Activated naive CD8-positive, alpha-beta T cell treated with anti-CD3 and anti-CD28 coated beads for 36 hours (primary cell): ENCODE measurements at places on chromosomes 3 and 15. TPM values are rescaled to one million over a fixed set of nuclear protein-coding genes. Genes with fewer than 3 reads are reported as not detected.

ZNF774 gene
- total RNA-seq, result 0.82 TPM

EAF2 gene
- total RNA-seq, result 15.0 TPM

DNA sequence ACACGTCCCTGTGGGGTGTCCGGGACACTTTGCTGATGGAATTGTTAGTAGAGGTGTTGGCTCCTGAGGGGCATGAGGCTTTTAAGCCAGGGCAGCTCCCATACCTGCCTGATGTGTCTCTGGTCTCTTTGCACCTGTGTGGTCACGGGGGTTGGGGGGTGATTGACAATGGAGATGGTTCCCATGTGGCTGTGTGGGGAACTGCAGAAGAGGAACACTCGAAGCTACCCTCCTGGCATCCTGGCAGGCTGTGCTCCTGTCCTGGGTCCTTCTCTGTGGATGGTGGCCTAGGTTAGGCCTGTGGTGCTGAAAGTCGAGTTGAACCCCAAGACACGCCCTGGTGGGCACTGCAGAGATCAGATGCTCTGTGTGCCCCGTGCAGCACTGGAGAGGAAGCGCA lies 73.4 kb downstream of the HMCES start:
- no peak overlapping the region for H3K4me3 ChIP-seq
- DNase-seq, result no peak
- no peak overlapping the region for H3K27ac ChIP-seq

GRCh38 chr3:152405915-152406802 lies 137.4 kb downstream of the MBNL1 start:
- DNase-seq, result no peak
- peaks cover 69% of the 10 kb centered on the region for H3K4me1 ChIP-seq
- no peaks in the 10 kb centered on the region for H3K27me3 ChIP-seq
- H3K27ac ChIP-seq, result peak overlapping the region; percentile 49

KBTBD13 gene
- total RNA-seq, result not detected

- H3K27me3 ChIP-seq, result no peaks in the 10 kb centered on the region
- H3K4me3 ChIP-seq, result no peak overlapping the region
- no peaks in the 10 kb centered on the region for H3K36me3 ChIP-seq
Measured at GRCh38 chr3:144770915-144771351, 799.3 kb downstream of the DIPK2A start.

DNA sequence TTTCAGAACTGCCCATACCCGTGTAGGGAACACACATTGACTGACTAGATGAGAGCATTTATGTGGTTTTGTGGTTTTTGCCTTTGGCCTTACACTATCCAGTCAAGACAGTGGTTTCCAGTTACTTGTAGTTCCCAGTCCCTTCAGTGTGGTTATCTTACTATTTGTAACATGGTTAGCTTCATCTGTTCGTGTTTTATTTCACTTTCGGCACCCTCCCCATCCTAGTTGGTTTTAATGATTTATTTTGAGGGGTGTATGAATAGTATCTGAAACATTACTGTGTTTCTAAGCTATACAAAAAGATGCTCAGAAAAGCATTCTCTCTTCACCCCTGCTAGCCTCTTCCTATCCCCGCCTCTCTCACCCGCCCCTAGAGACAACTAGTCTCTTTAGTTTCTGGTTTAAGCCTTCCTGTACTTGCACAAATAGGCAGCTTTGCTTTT lies 14.1 kb downstream of the LYSMD4 start:
- peak overlapping the region; percentile 84 for H3K27ac ChIP-seq
- no peak overlapping the region for H3K4me3 ChIP-seq
- peaks cover 24% of the 10 kb centered on the region for H3K36me3 ChIP-seq
- no peak for DNase-seq
- no peaks in the 10 kb centered on the region for H3K27me3 ChIP-seq

EFHB gene
- 0.50 TPM for total RNA-seq

- no peaks in the 10 kb centered on the region for H3K27me3 ChIP-seq
- no peak overlapping the region for H3K4me3 ChIP-seq
- DNase-seq, result no peak
Measured at GRCh38 chr3:117137065-117137464, 427.5 kb downstream of the TUSC7 start.

GRCh38 chr15:96352604-96353405 lies 22.3 kb downstream of the NR2F2 start:
- no peaks in the 10 kb centered on the region for H3K36me3 ChIP-seq
- DNase-seq, result no peak
- peaks cover 15% of the 10 kb centered on the region for H3K4me1 ChIP-seq

DNA sequence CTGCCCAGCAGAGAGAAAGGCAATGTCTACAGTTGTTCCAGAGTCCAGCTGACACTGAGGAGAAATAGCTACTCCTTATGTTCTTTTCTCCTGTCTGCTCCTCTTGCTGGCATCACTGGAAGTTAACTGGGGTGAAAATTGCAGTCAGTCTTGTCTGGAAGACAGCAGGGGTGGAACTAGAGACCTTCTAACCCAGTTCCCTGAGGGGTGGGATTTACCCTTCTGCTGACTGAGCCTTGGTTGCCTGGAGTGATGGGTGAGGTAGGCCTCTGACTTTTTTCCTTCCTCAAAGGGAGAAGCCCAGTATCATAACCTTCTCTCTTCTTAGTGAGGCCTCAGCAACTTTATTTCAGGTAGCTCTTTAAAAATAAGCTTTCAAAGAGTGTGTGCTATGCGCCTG lies 16.2 kb downstream of the ZNF609 start:
- H3K36me3 ChIP-seq, result peaks cover 20% of the 10 kb centered on the region
- DNase-seq, result no peak
- H3K27me3 ChIP-seq, result no peaks in the 10 kb centered on the region
- peak overlapping the region; percentile 6 for H3K27ac ChIP-seq

DNA sequence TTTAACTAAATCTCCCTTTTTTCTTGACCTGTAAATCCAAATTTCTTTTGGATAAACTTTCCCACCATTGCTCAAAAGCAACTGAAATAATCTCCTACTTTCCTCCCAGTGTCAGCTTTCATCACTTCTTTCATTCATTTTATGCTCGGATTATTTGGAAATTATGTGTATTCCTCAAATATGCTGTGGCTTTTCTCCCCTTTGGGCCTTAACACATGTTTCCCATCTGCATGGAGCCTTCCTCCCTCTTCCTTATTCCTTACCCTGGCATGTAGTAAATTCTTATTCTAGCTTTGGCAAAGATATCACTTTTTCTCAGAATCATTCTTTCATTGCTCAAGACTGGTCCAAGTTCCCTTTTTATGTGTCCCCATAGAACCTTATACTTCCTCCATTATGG lies 41.8 kb upstream of the TUSC7 start:
- no peak for DNase-seq
- no peak overlapping the region for H3K27ac ChIP-seq
- H3K4me1 ChIP-seq, result no peaks in the 10 kb centered on the region
- H3K4me3 ChIP-seq, result no peak overlapping the region

- H3K27me3 ChIP-seq, result peaks cover 6% of the 10 kb centered on the region
- DNase-seq, result no peak
- H3K27ac ChIP-seq, result no peak overlapping the region
- H3K4me3 ChIP-seq, result no peak overlapping the region
- no peaks in the 10 kb centered on the region for H3K4me1 ChIP-seq
Measured at GRCh38 chr3:123834631-123835030, 49.5 kb downstream of the MYLK start.

GNB5 gene
- 14.5 TPM for total RNA-seq

LSAMP gene
- total RNA-seq, result not detected

GOLGA6L9 gene
- 1.8 TPM for total RNA-seq

DNA sequence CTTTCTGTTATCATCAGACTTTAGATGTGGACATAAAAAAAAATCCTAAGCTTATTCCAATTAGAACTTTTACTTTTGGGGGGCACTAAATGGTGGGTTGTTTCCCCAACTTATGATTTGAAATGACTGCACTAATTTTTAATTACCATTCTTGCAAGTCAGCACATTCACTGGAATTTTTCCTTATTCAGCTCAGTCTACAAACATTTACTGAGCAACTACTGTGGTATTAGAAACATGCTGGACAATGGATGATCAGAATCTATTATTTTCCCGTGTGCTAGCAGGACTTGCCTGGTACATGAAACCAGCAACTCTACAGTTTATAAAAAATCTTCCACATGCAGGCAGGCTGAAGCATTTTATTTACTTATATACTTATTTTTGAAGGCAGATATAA lies 273.6 kb downstream of the FOXP1 start:
- no peak overlapping the region for H3K4me3 ChIP-seq
- H3K4me1 ChIP-seq, result peaks cover 67% of the 10 kb centered on the region
- no peaks in the 10 kb centered on the region for H3K27me3 ChIP-seq
- no peak for DNase-seq
- peaks cover 28% of the 10 kb centered on the region for H3K36me3 ChIP-seq

DNA sequence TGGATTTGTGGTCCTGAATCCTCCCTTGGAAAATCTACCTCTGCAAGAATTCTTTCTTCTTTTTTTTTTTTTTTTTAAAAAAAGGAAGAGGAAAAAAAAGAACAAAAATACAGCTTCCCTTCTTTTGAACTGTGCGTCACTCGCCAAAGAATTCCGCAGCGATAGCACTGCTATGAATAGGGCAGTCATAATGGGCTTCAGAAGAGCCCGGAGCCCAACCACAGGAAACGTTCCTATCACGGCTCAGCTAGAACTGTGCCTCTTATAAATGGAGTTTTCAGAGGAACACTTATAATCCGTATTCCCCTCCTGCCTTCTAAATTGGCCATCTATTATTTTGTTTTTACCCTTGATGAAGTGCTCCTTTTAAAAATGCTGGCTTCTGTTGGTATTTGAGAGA lies 227.7 kb downstream of the ADAMTS17 start:
- DNase-seq, result no peak
- peaks cover 42% of the 10 kb centered on the region for H3K4me1 ChIP-seq
- H3K36me3 ChIP-seq, result peaks cover 4% of the 10 kb centered on the region
- no peaks in the 10 kb centered on the region for H3K27me3 ChIP-seq

STAC gene
- total RNA-seq, result not detected

DNA sequence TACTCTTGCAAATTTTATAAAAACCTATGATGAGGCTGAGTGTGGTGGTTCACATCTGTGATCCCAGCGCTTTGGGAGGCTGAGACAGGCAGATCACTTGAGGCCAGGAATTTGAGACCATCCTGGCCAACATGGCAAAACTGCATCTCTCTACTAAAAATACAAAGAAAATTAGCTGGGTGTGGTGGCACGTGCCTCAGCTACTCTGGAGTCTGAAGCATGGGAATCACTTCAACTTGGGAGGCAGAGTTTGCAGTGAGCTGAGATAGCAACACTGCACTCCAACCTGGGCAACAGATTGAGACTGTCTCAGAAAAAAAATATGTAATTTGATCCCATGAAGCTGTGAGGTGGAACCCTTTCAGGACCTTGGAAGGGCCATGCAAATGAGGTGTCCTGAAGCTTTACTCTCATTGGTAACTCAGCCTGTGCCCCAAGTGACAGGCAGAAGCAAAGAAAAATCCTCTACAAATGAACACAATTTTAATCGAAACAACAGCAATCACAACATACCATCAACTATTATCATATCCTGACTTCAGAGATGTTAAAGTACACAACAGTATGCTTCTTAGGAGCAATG lies 84.6 kb upstream of the CDV3 start:
- peaks cover 56% of the 10 kb centered on the region for H3K4me1 ChIP-seq
- H3K36me3 ChIP-seq, result peaks cover 4% of the 10 kb centered on the region
- H3K27me3 ChIP-seq, result no peaks in the 10 kb centered on the region
- no peak overlapping the region for H3K27ac ChIP-seq
- H3K4me3 ChIP-seq, result no peak overlapping the region
- no peak for DNase-seq

ROPN1 gene
- not detected for total RNA-seq

- no peaks in the 10 kb centered on the region for H3K36me3 ChIP-seq
- H3K4me1 ChIP-seq, result no peaks in the 10 kb centered on the region
- H3K27ac ChIP-seq, result no peak overlapping the region
- no peak for DNase-seq
Measured at GRCh38 chr3:170707899-170708298, 122.0 kb upstream of the SLC7A14 start.

TOMM70 gene
- 70.8 TPM for total RNA-seq

GRCh38 chr3:42562047-42562907 lies 19.5 kb downstream of the SEC22C start:
- no peak overlapping the region for H3K27ac ChIP-seq
- DNase-seq, result no peak
- no peaks in the 10 kb centered on the region for H3K27me3 ChIP-seq
- H3K4me3 ChIP-seq, result no peak overlapping the region
- H3K4me1 ChIP-seq, result peaks cover 3% of the 10 kb centered on the region
- H3K36me3 ChIP-seq, result peaks cover 15% of the 10 kb centered on the region

DNA sequence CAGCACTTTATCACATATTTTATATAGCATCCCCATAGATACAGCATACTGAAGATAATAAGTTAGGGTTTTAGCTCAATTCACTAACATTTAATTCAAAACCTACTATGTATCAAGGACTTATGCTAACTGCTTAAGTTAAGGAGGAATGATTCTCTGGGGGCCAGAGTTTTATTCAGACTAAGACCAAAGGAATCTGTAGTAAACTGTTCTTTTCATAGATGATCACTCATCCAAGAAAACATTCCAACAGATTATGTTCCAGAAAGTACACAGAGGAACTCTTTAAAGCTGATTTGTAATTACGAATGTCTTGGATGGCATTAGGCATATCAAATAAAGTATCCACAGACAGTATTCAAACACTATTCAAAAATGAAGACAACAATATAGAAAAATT lies 226.4 kb downstream of the SCAPER start:
- H3K4me3 ChIP-seq, result no peak overlapping the region
- H3K4me1 ChIP-seq, result no peaks in the 10 kb centered on the region
- H3K27me3 ChIP-seq, result no peaks in the 10 kb centered on the region
- peaks cover 14% of the 10 kb centered on the region for H3K36me3 ChIP-seq
- no peak for DNase-seq

CFAP100 gene
- not detected for total RNA-seq

DNA sequence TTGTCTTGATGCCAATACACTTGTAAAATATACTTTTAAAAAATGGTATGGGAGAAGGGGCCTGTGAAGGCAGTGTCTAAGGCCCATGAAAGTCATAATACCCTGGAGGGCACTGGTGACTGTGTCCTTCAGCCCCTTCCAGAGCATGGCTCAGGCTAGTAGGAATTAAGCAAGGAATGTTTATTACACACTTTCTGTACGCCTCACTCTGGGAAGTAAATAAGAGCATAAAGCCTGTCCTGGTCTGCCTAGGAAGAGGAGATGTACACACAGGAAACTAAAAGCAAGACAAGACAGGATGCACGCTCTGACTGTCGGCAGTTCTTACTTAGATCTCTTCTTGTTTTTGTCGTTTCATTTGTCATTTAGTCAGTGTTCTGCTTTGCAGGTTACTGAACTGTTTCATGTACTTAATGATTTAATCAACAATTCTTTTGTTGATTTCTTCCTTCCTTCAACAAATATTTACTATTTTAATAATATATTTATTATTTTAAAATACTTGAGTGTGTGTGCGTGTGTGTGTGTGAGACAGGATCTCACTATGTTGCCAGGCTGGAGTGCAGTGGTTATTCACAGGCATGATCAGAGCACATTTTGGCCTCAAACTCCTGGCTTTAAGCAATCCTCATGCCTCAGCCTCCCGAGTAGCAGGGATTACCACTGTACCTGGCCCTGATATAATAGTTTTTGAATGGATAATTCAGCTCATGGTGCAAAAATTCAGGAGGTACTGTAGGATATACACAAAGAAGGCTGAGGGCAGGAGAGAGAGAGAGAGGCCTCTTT lies 9.0 kb upstream of the SMAD6 start:
- no peak overlapping the region for H3K4me3 ChIP-seq
- no peak for DNase-seq
- H3K36me3 ChIP-seq, result no peaks in the 10 kb centered on the region
- H3K27me3 ChIP-seq, result no peaks in the 10 kb centered on the region
- H3K27ac ChIP-seq, result peak overlapping the region; percentile 82
